ENCODE measurements at places on chromosomes 3 and 15.

GRCh38 chr3:179233043-179233442 lies 17.9 kb downstream of the KCNMB3 start:
- no peak for DNase-seq

- no peak for DNase-seq
Observed at GRCh38 chr15:70917955-70918354, 25.3 kb downstream of the LRRC49 start.

DNA sequence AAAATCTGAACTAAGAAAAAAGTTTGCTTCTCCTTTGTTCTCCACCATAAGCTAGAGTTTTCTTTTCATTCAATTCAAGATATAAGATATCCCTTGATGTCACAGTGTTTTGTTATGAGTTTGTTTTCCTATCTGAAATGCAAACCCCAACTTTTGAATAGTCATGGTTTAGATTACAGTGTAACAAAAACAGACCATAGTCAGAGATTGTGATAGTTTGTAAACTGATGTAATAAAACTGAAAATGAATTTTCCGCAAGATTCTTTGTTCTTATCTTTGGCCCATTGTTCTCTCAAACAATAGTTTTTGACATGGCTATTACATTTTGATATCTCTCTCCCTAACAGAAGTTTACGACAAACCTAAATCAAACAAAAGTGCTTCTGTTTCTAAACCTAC lies 121.7 kb upstream of the GADL1 start:
- no peak for DNase-seq

DNA sequence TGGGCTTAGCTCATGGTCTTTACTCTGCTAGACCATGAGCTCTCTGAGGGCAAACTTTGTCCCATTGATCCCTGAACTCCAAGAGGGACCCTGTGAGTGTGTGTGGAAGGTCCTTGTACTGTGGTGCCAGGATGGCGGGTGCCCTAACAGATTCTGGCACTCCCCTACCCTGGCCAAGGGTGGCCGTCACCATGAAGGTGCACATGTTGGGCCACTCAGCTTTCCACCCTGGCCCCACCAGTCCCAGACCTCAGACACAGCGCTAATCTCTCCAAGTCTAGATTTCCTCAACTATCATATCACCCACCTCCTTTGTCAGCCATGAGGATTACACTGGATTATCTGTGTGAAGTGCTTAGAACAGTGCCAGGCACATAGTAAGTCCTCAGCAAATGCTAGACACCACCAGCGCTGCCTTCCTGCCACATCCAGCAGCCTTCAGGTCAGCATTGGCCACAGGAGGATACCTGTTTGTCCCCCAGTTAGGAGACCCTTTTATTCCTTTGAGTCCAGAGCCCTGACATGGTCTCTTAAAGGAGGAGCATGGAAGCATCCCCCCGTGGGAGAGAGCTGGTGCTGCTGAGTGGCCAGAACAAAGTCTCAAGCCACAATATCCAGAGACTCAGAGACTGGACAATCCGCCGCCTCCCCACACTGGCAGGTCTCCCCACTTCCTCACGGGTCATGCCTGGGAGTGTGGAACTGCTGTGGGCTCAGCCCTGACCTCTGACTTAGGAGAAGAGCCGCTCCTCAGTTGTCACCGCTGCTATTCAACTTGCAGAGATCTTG lies 44.5 kb upstream of the SLCO2A1 start:
- DNase-seq: no peak

- no peak for DNase-seq
Observed at GRCh38 chr3:134927599-134927998, 132.5 kb downstream of the EPHB1 start.

DNA sequence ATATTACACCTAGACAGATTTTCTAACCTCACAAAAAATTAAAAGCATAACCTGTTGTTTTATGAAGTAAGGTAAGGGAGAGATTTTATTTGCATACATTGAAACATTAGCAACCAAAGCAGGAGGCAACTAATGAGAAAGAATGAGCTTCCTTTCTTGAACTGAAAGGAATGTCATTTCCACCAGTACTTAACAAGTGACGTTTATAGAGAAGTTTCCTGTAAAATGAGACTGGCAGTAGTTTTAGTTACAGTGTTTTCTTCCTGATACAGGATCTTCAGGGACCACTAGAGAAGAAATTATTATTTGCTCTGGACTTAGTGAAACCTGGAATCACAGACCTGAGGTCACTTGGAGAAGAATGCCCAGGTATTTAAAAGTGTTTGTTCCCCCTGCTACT lies 27.4 kb upstream of the FRMD5 start:
- DNase-seq: no peak
